ENCODE measurements at places on chromosomes 3 and 15. TPM values are rescaled to one million over a fixed set of nuclear protein-coding genes. Genes with fewer than 3 reads are reported as not detected.

DNA sequence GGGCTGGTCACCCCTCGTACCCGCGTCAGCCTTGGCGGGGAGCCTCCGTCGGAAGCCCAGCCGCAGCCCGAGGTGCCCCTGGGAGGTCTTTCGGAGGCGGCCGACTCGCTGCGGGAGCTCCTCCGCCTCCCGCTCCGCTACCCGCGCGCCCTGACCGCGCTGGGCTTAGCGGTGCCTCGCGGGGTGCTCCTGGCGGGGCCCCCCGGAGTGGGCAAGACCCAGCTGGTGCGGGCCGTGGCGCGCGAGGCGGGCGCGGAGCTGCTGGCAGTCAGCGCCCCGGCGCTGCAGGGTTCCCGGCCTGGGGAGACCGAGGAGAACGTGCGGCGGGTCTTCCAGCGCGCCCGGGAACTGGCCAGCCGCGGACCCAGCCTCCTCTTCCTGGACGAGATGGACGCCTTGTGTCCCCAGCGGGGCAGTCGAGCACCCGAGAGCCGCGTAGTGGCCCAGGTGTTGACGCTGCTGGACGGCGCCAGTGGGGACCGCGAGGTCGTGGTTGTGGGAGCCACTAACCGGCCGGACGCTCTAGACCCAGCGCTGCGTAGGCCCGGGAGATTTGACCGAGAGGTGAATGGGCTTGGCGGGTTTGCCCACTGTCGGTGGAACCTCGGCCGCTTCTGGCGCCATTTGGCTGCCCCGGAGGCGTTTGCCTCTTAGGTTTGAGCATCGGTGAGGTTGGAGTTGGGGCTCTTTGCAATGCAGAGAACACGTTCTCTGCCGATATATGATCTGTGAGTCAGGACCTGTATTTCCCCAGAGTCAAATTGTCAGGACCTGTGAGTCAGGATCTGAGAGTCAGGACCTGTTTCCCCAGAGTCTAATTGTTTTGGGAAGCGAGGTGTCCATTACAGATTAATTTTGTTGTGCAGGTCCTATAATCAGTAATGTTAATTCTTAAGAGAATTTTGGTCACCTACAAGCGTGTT is 24.9 kb upstream of the GATM start:
- no peak for DNase-seq

DNA sequence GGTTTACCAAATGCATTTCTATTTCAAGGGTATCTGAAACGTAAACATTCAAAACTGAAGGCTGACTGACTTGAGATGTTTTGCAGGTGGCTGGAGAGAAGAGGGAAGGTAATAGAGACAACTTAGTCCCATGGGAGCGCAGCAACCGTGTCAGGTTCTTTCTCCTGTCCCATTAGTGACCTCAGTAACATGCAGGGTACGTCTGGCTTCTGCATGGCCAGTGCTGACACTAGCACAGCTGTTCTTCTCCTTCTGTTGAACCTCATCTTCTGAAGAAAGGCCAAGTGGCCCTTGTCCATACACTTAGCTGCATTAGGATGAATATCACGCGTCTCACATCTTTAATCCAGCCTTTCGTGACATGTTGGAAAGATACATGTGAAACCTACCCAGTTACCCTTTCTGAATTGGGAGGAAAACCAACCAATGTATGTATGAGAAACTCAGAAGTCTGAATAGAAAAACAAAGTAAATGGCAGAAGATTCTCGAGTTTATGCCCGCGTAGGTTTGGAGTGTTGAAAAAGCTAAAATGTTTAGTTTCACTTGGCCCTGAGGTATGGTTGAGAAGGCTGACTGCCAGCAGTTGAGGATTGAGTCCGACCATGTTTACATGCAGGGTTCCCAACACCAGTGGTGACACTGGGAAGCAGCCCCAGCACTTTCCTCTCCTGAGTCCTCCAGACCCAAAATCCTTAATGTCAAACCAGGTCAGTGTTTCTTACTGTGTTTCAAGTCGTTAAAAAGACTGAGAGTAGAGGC is 10.3 kb downstream of the NCBP2 start:
- DNase-seq = no peak

GRCh38 chr15:26767169-26767670 is 5.6 kb downstream of the GABRB3 start:
- DNase-seq = no peak

CPA3 gene
- 33.2 TPM for total RNA-seq

COL6A6 gene
- 0.17 TPM for total RNA-seq
